D721Med (cell line): ENCODE measurements at places on chromosomes 12 and 14.

DNA sequence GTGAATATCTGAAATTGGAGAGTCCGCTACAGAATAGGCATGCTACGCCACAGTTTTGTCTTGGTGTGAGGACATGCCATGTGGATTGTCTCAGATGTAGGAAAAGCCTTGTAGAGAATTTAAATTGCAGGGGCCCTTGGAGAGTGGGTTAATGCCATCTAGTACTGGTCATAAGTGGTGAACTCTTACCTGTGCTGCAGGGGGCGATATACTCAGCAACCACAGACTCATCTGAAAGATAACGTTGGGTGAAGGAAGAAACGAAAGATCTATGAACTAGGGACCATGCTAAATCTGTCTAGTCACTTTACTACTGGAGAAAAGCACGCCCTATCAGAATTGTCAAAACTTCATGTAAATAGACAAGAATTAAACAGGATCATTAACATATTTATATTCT is 33.7 kb upstream of the A2M start:
- no peak for DNase-seq

DNA sequence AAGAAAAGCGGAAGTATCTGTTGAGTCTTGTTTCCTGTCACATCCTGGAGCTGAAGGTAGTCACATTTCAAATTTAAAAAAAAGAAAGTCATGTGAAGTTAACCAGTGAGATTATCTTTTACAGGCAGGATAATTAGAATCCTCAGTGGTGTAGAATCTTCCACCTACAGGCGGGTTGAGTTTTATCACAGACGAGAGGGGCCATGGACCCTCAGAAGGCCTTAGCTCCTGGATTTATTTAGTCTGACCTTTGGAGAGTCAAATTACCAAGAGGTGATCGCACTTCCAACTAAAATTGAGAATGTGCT is 13.0 kb upstream of the GNG2 start:
- DNase-seq, result no peak

GRCh38 chr14:31787377-31787776 is 226.2 kb downstream of the NUBPL start:
- no peak for DNase-seq

GRCh38 chr12:8709124-8709830 is 11.5 kb downstream of the RIMKLB start:
- DNase-seq, result no peak

GRCh38 chr14:42047421-42048055 is 440.9 kb downstream of the LRFN5 start:
- no peak for DNase-seq

GRCh38 chr14:25848601-25849000 is 749.2 kb downstream of the NOVA1 start:
- DNase-seq, result no peak

DNA sequence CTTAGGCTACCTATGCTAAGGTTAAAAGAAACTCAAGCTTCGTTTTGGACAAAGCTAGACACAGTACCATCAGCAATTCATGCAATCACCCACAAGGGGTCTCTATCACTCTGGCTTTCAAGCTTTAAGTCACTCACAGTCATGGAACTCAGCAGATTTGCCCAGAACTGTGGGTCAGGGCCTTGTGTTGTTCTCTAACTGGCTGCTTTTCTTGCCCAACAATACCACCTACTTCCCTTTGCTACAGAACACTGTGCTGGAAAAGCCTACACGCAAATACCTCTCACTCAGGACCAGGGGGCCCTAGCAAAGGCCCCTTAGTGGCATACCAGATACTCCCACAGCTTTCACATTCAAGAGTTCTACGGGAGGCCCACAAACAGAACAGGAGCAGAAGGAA is 9.1 kb downstream of the NEMP1 start:
- no peak for DNase-seq

DNA sequence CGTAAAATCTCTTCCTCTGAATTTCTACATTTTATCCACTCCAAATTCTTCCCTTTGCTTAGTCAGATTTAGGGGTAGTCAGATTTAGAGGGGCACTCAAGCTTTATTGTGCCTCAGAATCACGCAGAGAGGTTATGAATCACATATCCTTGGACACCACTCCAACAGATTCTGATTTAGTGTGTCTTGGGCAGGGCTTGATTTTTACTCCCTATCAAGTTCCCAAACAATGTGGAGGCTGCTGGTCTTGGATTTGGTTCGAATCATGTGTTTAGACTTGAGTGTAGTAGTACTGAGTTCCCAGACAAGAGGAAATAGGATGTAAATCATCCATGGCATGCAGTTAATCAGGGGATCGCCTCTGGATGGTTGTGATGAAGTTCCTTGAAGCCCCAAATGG is 298.1 kb upstream of the CLEC14A start:
- no peak for DNase-seq

GRCh38 chr12:54541751-54542290 is 7.6 kb upstream of the PDE1B start:
- DNase-seq, result no peak

GRCh38 chr12:71652656-71653055 is 11.0 kb downstream of the ZFC3H1 start:
- no peak for DNase-seq

GRCh38 chr14:77950371-77951063 is 150.6 kb downstream of the ADCK1 start:
- no peak for DNase-seq

GRCh38 chr12:81758421-81759189 is 545 bp downstream of the PPFIA2 start:
- peak; percentile 18 for DNase-seq

- DNase-seq, result no peak
Observed at GRCh38 chr14:91961297-91962220, 14.1 kb upstream of the FBLN5 start.

GRCh38 chr12:67223225-67223624 is 45.9 kb upstream of the CAND1 start:
- no peak for DNase-seq

DNA sequence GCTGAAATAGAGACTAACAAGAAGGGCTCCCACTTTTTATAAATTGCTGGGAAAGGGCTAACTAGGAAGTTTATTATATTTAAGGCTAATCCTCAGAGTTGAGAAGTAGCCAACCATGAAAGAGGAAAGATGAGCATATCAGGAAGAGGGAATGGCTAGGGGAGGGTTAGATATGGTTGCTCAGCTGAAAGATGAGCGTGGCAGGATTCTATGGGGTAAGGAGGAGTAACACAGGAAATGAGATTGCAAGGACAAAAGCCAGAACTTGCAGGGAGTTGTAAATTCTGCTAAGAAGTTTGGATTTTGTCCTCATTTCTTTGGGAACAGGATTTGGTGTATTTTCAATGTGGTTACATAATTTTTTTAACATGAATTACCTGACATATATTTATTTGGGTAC is 127.4 kb upstream of the ATP2B1 start:
- DNase-seq, result no peak

DNA sequence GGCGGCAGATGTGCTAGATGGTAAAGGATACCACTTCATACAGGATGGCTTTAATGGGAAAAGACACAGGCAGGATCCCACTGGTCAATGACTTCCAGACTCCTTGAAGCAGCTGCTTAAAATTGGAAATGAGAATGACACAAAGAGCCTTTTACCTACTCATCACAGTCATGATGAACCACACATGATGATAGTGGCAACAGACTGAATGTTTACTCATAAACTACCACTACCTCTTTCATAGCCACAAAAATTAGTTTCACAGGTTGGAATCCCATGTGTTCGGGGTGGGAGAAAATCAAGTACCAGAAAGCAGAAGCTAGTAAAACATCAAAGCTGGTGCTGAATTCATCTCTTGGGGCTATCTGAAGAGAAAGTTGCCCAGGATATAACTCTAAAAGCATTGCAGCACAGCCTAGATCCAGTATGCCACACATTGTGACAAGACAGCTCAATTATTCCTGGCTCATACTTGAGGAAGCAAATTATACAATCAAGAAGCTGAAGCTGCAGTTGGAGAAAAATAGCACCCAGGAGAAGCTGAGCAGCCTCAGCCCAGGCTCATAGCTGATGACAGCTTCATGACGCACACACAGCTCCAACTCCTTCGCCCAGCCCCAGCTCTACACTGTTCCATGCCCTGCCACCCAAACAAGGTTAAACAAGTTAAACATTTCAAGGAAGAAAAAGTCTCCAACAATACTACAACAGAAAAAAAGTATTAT is 29.0 kb upstream of the C12orf50 start:
- DNase-seq, result no peak

DNA sequence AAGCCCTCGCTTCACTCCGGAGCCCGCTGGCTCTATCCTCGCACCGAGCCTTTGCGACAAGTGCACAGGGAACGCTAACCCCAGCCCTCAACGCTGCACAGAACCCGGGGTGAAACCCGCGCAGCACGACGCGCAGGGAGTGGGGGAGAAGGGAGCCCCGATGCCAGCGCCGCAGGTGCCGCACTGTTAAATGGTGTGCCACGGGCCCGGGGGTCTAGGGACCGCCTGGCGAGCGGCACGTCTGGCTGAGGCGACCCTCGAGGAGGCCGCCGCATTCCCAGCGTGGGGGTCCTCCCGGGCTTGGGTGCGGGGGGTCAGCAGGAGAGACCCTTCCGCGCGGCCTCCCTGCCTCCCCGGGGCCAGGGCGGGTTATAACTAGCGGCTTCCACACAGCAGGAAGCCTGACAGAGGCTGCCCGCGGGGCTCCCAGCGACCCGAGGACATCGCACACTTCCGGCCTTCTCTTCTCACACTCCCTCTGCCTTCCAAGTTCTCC is 23.8 kb upstream of the LRTM2 start:
- no peak for DNase-seq

- DNase-seq, result no peak
Observed at GRCh38 chr14:45715946-45716345, 462.9 kb upstream of the MIS18BP1 start.

GRCh38 chr14:23644919-23645336 is 8.8 kb downstream of the DHRS2 start:
- no peak for DNase-seq

DNA sequence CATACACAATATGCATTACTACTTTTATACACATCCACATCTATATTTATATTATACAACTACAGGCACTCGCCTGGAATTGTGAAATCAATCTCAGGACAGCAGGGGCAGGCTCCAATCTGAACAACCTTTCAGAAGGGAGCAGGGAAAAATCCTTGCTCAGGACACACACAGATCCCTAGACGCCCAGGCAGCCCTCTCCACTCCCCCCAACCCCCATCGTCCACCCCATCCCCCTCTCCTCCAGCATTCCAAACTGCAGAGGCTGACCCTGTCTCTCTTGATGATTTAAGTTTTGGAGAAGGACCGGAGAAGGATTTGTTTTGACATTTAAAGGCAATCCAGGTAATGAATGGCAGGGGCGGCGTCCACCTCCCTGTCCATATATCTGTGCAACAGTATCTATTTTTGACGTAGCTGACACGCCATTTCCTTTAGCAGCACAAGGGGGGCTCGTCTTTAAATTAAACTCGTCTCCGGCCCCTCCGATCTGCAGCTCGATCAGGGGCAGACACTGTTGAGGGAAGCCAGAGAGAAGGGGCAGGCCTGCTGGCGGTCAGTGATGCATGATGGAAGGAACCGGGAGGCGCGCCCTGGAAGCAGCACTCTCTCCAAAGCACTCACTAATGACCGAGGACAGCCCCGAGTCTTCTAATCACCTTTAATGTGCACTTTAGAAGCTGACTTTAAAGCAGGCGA is 95.0 kb upstream of the TBX5 start:
- no peak for DNase-seq

- DNase-seq, result no peak
Observed at GRCh38 chr14:30848449-30849240, 25.7 kb upstream of the COCH start.

DNA sequence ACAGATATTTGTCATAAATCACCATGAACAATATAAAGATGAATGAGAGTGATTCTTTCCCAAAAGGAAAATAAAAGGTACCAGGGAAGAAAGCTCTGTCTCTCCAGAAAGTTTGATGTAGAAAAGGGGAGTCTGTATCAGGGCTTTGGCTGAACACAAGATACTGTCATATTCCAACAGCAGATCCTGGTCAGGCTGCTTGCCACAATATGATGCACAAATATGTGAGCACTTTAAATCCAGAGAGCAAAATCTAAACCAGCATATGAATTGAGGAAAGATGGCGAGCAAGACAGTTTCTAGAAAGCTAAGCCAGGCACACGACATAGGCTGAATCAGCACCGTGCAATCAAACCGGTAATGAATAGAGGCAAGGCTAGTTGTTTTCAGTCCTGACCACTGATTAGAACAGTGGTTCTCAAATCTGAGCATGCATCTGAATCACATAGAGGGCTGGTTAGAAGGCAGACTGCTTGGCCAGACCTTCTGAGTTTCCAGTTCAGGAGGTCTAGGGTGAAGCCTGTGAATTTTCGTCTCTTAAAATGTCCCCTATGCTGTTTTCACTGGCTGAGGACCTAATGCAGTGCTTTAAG is 60.7 kb downstream of the PLCZ1 start:
- DNase-seq, result no peak

DNA sequence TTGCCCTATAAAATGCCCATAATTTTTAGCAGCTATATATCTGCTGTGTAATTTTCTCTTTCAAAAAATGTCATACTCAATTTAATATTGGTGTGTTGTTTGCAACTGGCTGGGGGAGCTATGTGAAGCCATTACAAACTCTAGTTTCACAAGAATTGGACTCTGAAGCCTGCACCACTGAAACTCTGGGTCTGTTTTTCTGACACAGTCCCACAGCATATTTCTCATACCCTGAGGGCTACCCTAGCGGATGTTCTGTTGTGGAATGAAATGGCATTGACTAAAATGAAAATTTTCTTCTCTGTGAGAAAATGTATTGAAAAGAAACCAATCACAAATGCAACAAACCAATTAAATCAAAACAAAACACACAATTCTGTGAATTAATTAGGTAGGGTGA is 284.6 kb upstream of the NPAS3 start:
- DNase-seq, result no peak

- no peak for DNase-seq
Observed at GRCh38 chr12:52203079-52203921, 11.5 kb upstream of the KRT80 start.

DNA sequence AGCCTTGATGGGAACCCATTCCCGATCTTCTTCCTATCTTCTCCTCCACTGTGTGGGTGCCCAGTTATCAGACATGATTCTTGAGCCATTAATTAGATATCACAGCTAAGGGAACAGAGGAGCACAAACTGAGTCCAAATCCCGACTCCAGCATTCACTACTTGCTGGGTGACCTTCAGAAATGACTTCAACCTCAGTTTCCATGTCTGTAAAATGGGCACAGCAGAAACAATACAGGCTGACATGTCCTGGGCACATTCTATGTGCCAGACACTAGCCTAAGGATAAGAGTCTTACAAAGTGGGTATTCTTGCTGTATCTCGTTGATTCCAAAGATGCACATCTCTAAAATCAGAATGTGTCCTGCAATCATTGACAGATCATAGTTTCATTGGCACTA is 128.7 kb upstream of the NOS1 start:
- DNase-seq, result no peak

- no peak for DNase-seq
Observed at GRCh38 chr14:32426028-32426427, 96.9 kb downstream of the AKAP6 start.
